ENCODE measurements at places on chromosomes 3 and 15.
A peak's percentile ranks its signal among the peaks of the same experiment; 100 is the strongest.

DNA sequence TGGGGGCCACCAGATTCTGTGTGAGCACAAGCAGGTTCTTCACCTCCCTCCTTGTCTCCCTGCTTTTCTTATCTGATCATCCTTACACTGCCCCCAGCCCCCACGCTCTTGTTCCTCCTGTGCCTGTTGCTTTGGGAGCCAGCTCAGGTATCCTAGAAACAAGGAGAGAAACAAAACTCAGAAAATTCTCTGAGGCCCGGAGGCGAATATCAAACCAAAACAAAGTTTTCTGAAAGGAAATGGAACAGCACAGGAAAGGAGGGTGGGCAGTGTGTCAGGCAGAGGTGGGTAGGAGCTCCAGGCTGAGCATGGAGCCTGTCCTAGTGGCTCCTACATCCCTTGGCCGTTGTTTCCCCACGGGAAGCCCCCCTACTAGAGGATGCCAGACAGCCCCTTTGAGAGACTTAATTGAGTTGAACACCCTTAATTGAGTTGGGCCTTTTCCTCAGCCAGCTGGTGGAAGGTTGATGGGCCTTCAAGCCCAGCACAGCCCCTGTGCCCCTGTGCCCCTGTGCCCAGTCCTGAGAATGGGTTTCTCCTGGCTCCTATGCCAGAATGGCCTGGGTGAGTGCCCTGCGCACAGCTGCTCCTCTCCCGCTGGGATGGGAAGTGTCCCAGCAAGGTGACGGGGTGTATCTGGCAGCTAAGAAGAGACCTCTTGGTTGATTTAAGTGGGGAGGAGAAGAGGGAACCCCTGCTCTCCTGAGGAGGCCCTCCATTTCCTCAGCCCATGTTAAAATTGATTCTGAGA lies 22.8 kb upstream of the JMJD7 start:
- DNase-seq = no peak
- peaks cover 12% of the 10 kb centered on the region for H3K36me3 ChIP-seq
- peak overlapping the region; percentile 88 for H3K27ac ChIP-seq
- no peak overlapping the region for H3K4me3 ChIP-seq

GRCh38 chr15:101456057-101456739 lies 33.3 kb downstream of the PCSK6 start:
- no peak overlapping the region for H3K27ac ChIP-seq
- no peaks in the 10 kb centered on the region for H3K36me3 ChIP-seq
- no peak overlapping the region for H3K4me3 ChIP-seq
- peaks cover 14% of the 10 kb centered on the region for H3K4me1 ChIP-seq
- DNase-seq = no peak
- H3K27me3 ChIP-seq = peaks cover 18% of the 10 kb centered on the region

- no peak overlapping the region for H3K27ac ChIP-seq
- peaks cover 41% of the 10 kb centered on the region for H3K27me3 ChIP-seq
- DNase-seq = no peak
- no peak overlapping the region for H3K4me3 ChIP-seq
- peaks cover 4% of the 10 kb centered on the region for H3K4me1 ChIP-seq
Observed at GRCh38 chr3:170594528-170594927, 8.7 kb upstream of the SLC7A14 start.

DNA sequence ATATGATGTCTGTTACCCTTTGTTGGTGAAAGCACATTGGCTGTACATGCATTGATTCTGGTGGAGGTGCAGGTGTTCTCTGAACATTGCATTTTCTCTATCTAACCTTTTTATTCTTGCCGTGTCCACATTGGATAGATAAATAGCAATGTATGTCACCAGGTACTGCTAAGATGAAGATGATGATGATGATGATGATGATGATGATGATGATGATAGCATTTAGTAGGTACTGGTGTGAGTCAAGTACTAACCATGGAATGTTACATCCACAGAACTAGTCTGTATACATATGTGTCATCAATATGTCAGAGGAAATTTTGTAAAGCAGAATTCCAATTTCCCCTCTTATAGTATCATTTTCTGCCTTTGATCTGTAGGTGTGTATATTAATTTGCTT lies 36.3 kb downstream of the ARPP21 start:
- no peaks in the 10 kb centered on the region for H3K36me3 ChIP-seq
- H3K4me3 ChIP-seq = no peak overlapping the region
- H3K27me3 ChIP-seq = peaks cover 48% of the 10 kb centered on the region
- no peak overlapping the region for H3K27ac ChIP-seq

GRCh38 chr3:80213086-80213485 lies 445.3 kb upstream of the ROBO1 start:
- DNase-seq = no peak
- no peak overlapping the region for H3K27ac ChIP-seq
- H3K27me3 ChIP-seq = no peaks in the 10 kb centered on the region
- H3K4me1 ChIP-seq = no peaks in the 10 kb centered on the region

- peaks cover 59% of the 10 kb centered on the region for H3K36me3 ChIP-seq
- H3K4me3 ChIP-seq = no peak overlapping the region
- H3K27me3 ChIP-seq = no peaks in the 10 kb centered on the region
Observed at GRCh38 chr3:66386011-66386924, 114.6 kb downstream of the LRIG1 start.
